ENCODE measurements at places on chromosomes 3 and 15. TPM values are rescaled to one million over a fixed set of nuclear protein-coding genes. Genes with fewer than 3 reads are reported as not detected.

DNA sequence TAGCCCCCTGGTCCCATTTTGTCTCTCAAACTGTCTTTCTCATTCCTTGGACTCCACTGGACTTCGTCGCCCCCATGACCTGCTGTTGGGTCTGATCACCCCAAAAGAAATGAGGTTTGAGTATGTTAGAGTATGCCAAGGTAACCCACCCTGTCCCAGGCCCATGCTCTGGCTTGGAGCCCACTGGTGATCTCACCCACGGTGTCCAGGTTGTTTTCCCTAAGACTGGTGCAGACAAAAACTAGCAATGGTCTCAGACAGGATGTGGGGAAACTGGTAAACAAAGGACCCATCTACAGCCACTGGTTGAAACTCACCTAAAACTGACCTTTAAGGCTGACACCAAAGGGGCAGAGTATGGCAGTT is 38.9 kb downstream of the EFCAB12 start:
- DNase-seq, result no peak

DNA sequence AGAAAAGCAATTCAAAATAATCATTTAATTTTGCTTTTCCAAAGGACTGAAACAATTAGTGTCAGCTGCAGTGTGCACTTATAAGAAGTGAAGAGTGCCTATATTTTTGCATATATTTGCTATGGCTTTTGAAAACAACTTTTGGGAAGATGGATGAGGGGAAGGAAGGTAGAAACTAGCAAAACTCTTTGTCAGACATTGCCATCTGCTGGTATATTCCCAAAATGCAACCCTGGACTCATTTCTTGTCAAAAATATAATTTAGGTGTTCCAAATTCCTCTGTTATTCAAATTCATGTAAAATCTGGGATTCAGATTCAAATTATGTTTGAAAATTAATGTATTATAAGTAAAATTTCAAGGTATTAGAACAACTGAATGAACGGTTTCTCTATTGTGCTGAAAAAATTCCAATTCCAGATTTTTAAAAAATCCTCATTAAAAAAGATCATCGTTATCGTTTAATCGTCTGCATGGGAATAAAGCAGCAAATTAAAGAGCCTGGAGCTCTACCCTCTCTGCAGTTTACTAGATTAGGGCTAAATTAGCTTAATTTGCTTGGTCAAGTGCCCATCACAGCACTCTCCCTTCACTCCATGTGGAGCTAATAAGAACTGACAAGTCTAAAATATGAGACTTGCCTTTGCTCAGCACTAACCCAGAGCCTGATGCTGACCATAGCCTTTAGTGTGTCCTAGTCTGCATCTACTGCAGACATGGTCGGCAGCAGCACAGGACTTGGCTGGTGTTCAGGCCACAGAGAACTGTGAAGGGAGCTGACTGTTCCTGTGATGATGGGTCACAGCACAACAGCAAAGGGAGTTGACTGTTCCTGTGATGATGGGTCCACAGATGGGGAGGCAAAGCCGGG is 67.9 kb upstream of the MITF start:
- no peak for DNase-seq

- peak; percentile 91 for DNase-seq
Observed at GRCh38 chr3:129224984-129225393, 24.4 kb upstream of the COPG1 start.

The DUSP7 gene
- 23.2 TPM for total RNA-seq

The FANCD2OS gene
- total RNA-seq, result not detected

The GPR160 gene
- 0.54 TPM for total RNA-seq

The TNNC1 gene
- total RNA-seq, result 7,948 TPM

DNA sequence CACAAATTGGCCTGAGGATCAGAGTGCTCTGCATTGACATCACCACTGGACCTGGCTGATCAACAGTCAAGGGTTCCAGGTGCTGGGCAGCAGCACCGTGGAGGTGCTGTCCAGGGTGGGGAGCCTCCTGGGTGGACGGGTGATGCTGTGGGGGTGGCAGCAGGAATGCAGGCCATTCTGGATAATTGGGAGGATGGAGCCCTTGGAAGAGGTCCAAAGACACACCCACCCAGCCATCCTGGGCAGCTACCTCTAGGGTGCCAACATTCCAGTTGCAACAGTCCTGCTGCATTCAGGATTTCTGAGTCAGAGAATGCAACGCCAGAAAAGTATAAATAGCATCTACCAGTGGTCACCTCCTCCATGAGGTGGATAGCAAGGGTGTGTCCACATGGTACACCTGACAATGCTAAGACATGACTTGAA is 26.8 kb downstream of the STARD5 start:
- DNase-seq, result no peak

DNA sequence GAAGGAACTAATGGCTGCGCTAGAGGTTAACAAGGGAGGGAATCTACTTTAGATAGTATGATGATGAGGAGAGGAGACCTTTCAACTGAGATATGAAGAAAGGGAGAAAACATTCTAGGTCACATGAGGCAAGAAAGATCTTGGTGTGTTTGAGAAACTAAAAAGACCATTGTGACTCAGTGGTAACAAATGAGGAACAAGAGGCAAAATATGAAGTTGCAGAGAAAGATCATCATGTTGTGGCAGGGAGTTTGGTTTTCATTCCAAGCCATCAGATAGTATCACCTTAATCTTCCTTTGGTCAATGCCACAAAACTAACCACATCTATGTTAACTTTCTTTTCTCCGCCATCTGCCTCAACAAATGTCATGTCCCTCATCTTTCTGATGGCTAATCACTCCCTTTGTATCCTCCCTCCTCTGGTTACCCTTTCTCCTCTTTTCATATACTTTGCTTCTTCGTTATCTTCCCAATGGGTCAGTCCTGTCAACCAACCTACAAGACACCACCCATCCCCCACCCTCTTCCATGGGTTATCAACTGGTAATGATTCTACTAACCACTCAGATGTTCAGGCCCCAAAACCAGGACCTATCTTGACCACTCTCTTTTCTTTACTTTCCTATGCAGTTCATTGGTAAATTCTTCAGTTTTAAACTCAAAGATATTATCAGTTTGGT is 2.4 kb upstream of the PDCD6IP start:
- no peak for DNase-seq

DNA sequence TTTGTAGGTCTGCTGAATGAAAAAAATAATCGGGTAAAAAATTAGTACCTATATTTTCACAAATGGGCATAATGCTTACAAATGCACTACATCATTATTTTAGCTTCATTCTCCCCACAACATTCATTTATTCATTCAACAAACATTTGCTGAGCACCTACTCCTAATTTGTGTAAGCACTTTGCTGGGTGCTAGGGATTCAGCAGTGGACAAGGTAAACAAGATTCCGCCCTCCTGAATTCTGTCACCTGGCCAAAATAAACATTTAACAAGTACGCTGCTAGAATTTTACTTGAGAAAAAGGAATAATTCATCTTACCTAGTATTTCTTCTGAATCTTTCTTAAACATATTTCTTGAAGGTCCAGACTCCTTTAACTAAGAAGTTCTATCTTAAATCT is 72.1 kb downstream of the TIGIT start:
- DNase-seq, result no peak

The GREM1 gene
- not detected for total RNA-seq

DNA sequence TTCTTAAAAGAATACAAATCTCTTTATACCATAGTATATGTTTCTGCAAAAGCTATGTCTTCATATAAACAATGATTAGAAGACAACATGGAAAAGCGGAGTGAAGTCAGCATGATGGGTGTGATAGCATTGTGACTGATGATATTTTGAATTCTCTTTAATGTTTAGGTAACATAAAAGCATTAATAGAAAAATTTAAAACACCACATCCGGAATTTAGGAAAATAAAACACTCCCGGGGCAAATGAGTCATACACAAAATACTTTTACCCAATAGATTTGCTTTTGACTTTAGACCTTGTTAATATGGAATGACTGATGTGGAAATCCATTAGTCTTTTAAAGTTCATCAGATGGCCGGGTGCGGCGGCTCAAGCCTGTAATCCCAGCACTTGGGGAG is 134.7 kb downstream of the P3H2 start:
- no peak for DNase-seq

DNA sequence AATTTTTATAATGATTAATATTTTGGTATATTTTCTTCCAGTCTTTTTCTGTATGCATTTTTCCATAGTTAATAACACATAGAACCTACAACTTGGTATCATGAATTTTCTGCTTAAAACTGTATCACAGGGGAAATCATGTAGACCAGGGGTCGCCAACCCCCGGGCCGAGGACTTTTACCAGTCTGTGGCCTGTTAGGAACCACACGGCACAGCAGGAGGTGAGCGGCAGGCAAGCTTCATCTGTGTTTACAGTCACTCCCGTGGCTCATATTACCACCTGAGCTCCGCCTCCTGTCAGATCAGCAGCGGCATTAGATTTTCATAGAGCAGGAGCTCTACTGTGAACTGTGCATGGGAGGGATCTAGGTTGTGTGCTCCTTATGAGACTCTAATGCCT is 54.7 kb downstream of the RPL22L1 start:
- DNase-seq, result no peak

- no peak for DNase-seq
Observed at GRCh38 chr3:70815817-70816216, 503.4 kb upstream of the MDFIC2 start.

- DNase-seq, result no peak
Observed at GRCh38 chr15:69763831-69764230, 311.2 kb downstream of the RPLP1 start.

DNA sequence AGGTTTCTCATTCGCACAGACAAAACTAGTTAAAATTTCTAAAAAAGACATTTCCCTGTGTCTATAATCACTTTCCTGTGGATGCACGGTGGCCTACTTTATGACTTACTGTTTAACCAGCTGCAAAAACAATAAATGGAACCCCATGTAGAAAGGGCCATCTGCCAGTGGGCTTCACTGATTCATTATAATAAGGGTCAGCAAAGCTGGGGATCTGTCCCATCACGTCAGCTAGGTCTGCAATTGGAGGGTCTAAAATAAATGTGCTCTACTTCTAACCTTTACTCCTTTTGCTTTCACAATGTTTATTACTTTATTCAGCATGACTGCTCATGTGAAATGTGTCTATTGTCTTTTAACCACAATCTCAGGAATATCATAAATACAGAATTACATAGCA is 43.1 kb upstream of the NMD3 start:
- no peak for DNase-seq

DNA sequence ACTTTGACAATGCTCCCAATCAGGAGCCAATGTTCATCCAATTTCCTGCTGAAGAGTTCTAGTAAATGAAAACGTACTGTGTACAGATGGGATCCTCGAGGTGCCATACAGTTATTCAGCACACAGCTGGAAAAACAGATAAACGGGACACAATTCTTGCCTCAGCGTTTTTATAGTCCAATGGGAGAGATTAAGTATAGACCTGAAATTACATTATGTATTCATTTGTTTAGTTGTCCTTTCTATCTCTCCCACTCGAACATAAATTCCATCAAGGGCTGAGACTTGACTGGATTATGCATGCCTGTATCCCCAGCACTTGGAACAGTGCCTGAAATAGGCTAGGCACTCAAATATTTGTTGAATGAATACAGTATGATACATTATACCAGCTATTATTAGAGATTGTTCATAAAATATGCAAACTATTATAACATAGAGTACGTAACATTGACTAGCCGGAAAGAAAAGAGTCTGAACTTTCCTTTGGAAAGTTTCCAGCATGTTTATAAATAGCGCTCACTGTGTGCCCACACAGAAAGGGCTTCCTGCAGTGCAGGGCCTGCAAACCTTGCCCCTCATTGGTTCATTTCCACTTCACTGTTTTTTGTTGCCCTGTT is 27.4 kb upstream of the SNTN start:
- no peak for DNase-seq

DNA sequence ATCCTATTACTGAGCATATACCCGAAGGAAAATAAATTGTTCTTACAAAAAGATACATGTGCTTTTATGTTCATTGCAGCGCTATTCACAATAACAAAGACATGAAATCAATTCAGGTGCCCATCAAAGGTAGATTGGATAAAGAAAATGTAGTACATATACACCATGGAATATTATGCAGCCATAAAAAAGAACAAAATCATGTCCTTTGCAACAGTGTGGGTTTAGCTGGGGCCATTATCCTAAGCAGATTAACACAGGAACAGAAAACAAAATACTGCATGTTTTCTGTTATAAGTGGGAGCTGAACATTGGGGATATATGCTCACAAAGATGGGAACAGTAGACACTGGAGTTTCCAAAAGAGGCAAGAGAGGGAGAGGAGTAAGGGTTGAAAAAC is 42.5 kb downstream of the SGO1 start:
- no peak for DNase-seq

- no peak for DNase-seq
Observed at GRCh38 chr15:78392430-78392829, 45.6 kb upstream of the IREB2 start.

DNA sequence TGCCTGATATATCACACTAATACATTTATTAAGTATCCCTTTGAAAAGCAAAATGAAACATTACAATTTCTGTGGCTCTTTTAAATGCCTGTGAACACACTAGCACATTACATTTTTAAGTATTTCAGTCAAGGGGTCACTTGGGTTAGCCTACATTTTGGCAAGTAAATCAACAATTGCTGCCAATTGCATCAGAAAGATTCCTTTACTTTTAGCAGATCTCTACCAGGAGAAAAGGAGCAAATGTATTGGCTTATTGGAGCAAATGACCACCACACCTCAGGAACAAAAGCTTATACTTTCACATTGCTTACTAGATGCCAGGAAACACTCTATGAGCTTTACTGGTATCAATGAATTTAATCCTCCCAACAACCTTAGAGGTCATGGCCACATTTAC is 947.1 kb downstream of the FHIT start:
- DNase-seq, result no peak

DNA sequence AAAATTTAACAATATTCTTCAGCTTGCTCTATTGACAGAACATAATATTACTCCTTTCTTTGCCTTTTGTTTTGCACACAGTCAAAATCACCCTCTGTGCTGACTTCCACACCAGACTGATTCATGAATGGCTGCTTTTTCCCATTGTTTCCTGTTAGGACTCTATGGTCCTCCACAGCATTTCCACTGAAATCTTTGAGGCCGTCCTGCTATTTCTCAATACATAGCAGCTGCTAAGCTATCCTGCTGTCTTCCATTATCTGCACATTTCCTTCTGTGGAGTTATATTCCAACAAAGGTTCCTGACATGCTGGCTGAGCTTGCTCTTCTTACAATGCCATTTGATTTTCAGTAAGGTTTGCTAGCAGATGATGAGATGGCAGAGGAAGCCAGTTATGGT is 153.3 kb downstream of the EPHA3 start:
- no peak for DNase-seq

DNA sequence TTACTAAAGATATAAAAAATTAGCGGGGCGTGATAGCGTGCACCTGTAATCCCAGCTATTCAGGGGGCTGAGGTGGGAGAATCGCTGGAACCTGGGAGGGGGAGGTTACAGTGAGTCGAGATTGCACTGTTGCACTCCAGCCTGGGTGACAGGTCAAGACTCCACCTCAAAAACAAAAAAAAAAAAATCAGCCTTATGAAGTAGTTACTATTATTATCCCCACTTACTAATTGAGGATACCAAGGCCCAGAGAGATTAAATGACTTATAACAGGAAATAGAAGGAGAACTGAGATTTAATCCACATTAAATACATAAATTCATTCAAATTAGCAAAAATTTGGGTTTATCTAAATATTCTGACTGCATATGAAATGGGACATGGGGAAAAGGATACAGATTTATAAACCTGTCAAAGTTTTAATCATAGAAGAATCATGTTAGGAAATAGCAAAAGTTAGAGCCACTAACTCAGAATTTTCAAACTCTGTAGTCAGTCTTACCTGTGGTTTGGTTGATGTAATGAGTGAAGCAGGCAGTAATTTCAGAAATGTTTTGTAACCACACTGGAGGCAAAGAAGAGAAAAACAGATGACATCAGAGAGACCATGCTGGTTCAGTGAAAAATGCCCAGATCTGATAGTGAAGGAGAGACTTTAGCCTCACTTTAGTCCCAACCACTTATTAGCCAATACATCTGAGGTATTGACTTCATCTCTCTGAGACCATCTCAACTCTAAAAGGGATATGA is 25.0 kb upstream of the ACAP2 start:
- DNase-seq, result no peak

Measured in Right ventricle myocardium superior (tissue), 1 donor.